ENCODE measurements at places on chromosomes 13 and 19.

- no peak for DNase-seq
These were observed 12.9 kb upstream of the NFIC start for GRCh38 chr19:3353493-3353892.

GRCh38 chr13:95267662-95268342 lies 33.4 kb downstream of the ABCC4 start:
- DNase-seq: no peak

DNA sequence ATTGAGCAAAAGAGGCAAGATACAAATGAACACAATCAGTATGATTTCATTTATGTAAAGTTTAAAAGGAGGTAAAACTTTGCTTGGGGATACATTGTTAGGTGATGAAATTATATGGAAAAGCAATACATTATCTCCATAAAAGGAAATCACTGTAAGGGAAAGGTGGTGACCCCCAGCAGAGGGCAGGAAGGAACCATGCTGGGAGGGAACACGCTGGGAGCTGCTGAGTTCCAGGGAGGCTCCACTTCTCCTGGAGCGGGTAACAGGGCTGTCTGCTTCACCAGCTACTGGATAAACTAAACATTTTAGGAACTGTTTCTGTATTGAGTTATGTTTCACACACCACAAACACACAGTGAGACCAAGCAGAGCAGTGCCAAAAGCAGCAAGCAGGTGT lies 91.2 kb downstream of the KATNAL1 start:
- DNase-seq: no peak

DNA sequence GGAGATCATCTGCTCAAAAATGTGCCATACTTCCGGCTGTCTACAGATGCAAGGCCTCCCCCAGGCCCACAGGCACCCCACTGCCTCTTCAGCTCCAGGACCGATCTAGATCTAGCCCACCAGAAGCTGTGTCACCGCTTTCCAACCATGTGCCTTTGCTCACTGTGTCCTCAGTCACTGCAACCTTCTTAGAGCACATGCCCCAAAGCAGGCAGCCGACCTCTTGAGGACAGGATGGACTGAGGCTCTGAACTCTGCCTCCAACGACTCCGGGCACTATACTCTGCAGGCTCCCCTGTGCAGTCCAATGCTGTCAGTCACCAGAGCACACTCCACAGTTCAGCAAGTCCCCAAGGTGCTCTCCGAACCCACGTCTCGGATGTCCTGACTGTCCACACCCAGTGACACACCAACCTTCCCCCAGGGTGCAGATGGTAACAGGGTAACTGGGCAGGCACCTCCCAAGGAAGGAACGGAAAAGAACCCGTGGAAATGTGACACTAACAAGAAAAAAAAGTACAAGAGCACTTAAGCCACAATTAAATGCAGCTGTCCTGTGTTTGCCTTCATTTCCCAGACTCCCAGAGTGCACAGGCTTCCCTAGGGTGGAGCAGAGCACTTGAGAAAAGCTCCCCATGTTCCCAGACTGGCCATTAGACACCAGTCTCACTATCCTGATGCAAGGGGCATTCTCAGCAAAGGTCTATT lies 4.8 kb downstream of the STK24 start:
- DNase-seq: peak; percentile 39

DNA sequence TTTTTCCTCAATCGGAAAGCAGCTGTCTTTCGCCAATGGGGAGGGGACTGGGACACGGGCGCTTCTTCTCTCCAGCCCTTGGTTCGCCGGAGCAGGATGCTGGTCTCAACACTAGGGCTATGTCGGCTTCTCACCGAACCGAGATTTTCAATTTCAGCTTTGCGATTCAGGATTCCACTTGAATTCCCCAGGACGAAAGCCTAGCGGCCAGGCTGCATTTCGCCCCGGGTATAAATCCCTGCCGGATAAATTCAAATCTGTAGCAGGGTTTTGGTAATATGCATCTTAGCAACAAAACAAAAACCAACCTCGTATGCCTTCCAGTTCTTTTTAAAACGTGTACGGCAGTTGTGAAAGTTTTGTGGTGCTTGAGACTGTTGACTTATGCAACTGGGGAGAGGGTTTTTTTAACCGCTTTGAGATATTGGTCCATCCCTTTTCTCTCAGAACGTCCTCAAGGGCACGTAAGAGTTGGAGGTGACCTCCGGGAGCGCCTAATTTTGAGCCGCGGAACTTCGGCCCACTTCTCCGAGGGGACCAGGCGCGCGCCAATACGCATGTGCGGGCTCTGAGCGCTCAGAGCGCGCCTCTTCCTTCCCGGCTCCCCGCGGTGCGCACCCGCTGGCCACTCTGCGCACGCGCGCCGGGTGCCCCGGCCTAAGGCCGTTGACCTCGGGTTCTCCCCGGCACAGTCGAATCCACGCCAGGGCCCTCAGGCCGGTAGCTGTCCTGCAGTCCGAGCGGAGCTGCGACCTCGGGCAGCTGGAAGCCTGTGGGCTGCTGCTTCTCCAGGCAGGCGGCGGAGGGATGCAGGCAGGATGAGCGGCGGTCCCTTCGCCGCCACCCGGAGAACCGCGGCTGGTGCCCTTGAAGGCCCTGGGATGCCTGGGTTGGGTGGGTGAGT lies 7.6 kb downstream of the POU4F1 start:
- DNase-seq: no peak

- DNase-seq: no peak
These were observed 503.7 kb downstream of the DIAPH3 start for GRCh38 chr13:59659981-59660380.

DNA sequence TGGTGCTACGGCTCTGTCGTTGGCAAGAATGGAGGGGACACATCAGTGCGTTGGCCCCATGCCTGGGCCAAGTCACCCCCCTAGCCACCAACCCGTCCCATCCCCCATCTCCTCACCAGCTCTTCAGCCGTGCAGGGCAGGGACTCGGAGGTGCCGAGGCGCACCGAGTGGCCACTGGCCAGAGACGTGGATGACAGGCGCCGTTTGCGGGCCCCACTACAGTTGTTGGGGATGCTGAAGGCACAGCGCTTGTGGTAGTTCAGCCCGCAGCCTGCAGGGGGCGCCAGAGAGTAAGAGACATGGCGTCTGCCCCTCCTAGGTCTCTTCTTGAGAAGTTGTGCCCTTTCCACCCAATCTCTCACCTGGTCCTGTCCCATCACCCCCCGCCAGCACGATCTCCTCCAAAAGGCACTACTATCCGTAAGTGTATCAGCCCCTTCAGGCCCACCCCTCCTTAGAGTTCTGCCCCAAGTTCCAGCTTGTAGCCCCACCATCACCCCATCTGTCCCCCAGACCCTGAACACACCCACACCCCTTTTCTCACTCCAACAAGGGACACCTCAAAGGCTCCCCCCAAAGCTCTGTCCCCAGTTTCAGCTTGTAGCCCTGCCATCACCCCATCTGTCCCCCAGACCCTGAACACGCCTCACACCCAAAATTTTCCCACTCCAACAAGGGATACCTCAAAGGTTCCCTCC lies 12.4 kb downstream of the PRKD2 start:
- peak; percentile 70 for DNase-seq

DNA sequence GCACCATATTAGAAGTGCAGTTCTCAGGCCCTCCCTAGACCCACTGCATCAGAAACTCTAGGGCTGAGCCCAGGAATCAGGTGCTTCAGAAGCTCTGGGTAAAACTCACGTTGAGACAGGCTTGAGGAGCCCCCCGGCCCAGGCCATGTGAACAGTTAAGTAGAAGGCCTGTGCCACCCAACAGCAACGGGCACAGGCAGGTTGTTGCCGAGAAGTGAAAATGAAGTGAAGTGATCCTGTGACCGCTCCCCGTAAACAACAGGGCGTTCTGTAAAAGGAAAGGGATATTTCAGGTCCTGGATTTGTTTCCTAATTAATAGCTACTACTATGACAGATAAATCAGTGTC lies 128.8 kb downstream of the ATP11A start:
- DNase-seq: no peak
